NCI-H774 (cell line): ENCODE measurements at places on chromosomes 7 and 10.

DNA sequence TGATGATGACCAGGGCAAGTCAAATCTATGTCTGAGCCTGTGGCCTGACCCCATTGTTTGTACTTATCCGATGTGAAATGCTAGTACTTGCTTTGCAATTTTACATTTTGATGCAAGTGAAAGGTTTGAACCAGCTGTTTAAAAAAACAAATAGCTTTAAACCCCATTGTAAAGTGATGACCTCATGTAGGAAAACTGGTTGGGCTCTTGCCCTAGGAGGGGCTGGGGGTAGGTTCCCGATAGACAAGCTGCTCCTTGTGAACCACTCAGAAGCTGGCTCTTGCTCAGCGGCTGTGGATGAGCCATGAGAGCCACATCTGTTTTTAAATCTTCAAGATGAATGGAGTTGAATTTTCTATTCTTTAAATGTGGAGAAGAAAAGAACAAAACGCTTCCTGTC, 185.3 kb downstream of the WDR11 start:
- no peak for DNase-seq

GRCh38 chr7:102463841-102464576, 654 bp downstream of the ALKBH4 start:
- DNase-seq = no peak

DNA sequence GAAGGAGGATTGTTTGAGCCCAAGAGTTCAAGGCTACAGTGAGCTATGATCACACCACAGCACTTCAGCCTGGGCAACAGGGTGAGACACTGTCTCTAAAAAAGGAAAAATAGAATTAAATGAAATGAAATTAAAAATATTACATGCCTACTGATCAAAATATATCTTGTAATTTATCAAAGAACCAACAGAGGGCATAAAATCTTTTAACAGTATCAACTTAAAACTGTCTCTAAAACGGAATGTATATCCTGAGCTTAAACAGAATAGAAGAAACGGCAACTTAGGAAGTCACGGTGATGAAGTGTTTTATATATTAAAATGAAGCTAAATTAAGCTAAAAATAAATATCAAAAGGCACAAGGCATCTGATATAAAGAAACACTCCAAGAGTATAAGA, 78.8 kb downstream of the MTPAP start:
- no peak for DNase-seq

- DNase-seq = no peak
These were observed 1.7 kb upstream of the CYCS start for GRCh38 chr7:25126751-25127150.

DNA sequence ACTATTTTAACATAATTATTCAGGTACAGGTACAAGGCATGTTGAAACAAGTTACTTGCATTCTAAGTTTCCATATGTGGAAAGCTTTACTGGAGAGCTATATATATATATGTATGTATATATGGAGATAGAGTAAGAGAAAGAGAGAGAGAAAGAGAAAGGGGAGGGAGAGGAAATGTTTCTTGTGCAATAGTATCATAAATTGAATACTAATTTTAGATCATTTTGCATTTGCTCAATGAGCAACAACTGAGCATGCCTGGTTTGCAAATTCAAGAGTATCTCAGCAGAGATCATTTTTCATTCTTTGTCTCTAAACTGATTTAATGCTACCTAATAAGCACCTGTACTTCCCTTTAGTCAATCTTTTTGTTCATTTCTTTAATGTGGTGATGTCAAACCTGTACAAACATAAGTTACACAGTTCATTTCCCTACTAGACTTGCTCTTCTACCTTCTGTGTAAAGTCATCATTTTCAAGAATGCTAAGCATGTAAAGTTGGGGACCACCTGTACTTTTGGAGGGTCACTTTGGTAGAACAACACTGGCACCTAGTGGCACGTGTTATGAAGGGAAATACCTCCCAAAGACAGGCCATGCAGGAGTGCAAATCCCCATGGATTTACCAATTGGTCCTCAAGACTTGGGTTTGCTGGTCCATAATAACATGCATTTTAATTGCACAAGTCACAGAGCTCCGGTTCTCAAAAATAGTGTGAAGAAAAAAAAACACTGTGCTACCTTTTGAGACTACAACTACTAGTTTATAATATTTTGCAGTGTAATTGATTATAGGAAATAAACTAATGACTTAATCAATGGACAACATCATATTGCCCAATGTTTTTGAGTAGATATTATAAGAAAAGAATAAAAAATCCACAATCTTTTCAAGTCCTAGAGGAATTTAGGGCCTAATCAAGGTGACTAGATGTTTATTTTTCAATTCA, 431.2 kb upstream of the IGFBP3 start:
- DNase-seq = peak; percentile 51
